ENCODE measurements at places on chromosomes 7 and 10.

DNA sequence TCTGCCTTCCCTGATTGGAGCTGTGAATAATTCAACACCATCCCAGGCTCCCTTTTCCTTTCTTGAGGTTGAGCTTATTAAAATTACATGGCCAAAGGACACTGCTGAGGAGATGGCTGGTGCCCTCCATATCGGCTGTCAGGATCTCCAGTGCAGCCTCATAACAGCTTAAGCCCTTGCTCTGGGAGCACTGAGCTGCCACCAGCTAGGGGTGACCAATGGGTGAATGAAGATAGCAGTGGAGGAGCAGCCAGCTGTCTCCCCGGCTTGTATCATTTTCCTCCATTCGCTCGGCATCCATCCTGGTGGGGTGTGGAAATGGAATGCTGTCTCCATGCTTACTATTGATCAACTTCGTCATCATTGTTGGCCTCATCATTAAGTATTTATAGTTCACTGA lies 154.6 kb downstream of the TMEM178B start:
- no peak for DNase-seq

- peak; percentile 87 for DNase-seq
These were observed 100.7 kb downstream of the NKX6-2 start for GRCh38 chr10:132685101-132685891.

DNA sequence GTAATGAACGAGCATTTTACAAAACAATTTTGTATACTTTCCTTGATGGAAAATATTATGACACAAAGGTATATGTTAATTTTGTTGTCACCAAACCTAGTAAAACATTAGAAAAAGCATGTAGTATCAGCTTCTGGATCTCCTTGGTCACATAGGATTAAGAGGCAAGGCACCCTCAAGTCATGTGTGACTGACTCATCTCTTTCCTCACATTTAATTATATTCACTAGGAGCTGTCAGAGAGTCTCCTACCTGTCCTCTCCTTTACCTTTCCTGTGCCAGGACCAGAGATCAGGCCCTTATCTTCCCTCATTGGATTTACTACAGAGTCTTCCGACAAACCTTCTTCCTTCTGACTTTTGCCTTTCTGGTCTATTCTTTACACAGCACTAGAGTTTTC lies 111.3 kb upstream of the RPA3 start:
- peak; percentile 36 for DNase-seq

GRCh38 chr10:91629715-91630549 lies 2.9 kb downstream of the PPP1R3C start:
- no peak for DNase-seq

GRCh38 chr10:28135258-28135657 lies 136.4 kb upstream of the ODAD2 start:
- no peak for DNase-seq

DNA sequence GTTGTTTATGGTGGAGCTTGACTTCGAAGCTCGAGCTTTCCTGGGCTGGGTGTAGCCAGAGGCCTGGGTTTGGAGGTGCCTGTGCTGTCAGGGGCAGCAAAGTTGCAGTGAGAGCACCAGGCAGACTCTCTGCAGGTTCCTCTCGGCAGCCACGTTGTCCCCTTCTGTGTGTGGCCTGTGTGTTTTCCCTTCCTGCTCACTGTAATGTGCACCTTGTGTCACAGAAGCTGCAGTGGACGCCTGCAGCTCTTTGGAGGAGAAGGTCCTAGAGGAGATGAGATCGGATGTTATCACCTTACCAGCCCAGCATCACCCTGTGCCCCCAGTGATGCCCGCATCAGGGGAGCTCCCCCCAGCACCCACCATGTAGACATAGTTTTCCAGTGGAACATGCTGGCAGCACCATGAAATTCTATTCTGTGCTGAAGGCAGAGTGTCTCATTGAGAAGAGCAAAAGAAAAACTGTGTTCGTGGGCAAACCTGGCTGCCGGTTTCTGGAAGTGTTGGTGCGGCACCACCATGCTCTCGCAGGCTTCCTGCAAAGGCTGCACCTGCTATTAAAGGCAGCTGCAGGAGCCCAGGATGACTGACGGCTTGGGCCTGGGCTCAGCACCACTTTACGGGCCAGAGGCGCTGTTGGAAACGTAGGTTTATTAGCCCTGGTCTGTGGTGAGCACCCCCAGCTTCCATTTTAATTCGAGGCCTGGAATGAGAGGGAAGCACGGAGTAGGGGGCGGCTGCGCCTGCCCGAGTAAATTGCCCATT lies 609.8 kb upstream of the FOXK1 start:
- no peak for DNase-seq

DNA sequence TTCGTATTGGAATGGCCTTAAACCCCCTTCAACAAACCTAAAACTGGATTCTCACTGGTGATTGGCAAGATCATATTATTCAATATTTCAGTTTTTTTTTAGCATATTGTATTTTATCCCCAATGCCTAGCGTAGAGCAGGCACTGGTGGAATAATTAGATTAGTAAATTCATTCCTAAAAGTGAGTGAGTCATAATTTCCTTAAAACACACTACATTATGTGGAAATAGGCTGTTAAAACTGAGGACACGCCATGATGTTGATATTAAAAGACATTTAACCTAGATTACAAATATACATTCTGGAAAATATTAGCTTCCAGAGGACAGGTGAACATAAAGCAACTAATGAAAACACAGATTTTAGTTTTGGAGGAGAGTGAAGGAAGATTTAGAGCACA lies 463.9 kb downstream of the PARD3 start:
- DNase-seq: no peak

DNA sequence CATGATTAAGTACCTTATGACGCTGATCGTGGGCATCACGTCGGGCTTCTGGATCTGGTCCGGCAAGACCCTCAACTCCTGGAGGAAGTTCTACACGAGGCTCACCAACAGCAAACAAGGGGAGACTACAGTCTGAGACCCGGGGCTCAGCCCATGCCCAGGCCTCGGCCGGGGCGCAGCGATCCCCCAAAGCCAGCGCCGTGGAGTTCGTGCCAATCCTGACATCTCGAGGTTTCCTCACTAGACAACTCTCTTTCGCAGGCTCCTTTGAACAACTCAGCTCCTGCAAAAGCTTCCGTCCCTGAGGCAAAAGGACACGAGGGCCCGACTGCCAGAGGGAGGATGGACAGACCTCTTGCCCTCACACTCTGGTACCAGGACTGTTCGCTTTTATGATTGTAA lies 2.5 kb downstream of the FZD1 start:
- DNase-seq: no peak

DNA sequence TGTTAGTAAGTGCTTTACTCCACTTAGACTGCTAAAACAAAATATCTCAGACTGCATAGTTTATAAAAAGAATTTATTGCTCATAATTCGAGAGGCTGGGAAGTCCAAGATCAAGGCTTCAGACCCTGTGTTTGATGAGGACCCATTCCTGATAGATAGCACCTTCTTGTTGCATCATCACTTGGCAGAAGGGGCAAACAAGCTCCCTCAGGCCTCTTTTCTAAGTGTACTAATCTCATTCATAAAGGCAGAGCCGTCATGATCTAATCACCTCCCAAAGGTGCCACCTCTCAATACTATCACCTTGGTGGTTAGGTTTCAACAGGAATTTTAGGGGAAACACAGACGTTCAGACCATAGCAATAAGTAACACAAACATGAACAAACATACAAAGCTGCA lies 55.4 kb downstream of the CRPPA start:
- DNase-seq: no peak

DNA sequence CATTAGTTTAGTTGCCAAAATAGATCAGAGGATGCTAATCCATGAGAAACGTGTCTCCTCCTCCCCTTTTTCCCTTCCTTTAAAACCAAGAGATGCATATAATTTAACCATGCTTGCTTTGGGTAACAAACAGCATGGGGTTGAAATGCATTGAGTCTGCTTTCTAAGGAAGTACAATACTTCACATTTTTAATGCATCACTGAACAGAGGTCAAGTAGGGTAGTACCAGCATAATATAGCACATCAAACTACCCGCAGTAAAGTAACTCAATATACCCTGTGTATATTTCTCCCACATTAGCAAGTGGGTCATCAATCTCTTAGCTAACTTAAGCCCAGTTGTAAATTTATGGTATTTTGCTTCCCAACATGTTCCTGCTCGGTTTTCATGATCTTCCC lies 239.3 kb upstream of the SEMA3C start:
- DNase-seq: no peak

GRCh38 chr10:122113945-122114747 lies 125.2 kb downstream of the TACC2 start:
- no peak for DNase-seq

- DNase-seq: no peak
These were observed 13.3 kb upstream of the SLC16A12 start for GRCh38 chr10:89548673-89549072.

- no peak for DNase-seq
These were observed 41.8 kb upstream of the FAM133B start for GRCh38 chr7:92631850-92632487.

GRCh38 chr7:50446542-50446960 lies 3.6 kb downstream of the FIGNL1 start:
- peak; percentile 100 for DNase-seq

DNA sequence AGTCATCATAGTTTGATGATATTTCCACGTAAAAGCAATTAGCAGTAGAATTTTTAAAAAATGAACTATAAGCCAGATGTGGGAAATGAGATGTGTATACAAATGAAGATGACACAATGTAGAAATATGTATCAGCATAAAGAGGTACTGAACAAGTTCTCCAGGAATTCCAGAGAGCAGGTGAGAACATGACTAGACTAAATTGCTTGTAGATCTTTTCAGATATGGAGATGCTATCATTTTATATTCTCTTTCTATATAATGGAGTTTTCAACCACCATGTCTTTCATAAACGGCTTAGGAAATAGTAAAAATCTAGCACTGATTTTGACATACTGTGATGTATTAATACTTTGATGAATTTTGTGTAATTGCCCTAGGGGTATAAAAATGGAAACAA lies 130.9 kb downstream of the SEMA3D start:
- DNase-seq: no peak

- DNase-seq: no peak
These were observed 566.0 kb downstream of the CALN1 start for GRCh38 chr7:71846160-71846559.

DNA sequence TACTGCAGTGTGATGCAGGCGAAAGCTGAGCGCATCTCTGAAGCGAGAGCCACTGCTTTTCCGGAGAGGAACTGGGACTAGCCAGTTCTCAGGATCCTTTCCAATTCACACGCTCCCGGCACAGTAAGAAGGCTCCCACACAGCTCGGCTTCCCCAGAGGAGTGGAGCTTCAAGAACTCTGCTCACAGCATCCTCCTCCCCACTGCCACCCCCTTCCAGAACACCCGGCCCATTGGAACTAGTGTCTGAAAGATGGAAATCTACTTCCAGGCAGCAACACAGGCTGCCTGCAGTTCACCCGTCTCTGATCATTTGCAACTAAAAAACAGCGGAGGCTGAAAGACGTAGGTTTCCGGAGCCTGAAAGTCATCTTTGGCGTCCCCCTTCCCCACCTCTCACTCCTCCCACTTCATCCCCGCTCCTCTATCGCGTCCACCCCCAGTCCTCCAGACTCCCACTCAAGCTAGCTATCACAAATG lies at the start of gene DGKB:
Gene DGKB (minus strand): TSS at position 163 of the 479 bp plus-strand sequence.
- no peak for DNase-seq

DNA sequence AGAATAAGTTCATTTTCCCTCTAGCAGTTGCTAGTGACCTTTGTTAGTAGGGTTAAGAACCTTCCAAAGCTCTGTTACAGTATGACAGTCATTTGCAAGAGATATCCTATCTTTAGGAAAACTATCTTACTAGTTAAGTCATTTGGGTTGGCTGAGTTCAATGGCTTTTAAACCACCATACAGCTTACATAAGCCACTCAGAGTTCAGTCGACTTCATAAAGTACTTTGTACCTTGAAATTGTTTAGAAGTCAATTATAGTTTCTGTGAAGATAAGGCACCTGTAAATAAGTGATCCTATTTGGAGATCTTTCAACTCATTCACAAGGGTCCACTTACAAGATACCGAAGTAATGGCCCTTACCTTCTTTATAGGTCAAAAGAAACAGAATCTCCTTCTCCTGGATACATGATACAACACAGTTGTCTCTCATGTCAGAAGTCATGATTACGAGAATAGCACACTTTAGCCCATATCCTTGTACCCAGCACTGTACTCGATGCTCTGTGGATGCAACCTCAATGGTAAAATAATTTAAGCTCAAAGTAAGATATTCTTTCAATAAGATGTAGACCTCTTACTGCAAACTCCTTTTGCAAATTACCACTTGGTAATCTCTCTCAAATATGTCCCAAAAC lies 11.9 kb upstream of the ABCC2 start:
- no peak for DNase-seq

DNA sequence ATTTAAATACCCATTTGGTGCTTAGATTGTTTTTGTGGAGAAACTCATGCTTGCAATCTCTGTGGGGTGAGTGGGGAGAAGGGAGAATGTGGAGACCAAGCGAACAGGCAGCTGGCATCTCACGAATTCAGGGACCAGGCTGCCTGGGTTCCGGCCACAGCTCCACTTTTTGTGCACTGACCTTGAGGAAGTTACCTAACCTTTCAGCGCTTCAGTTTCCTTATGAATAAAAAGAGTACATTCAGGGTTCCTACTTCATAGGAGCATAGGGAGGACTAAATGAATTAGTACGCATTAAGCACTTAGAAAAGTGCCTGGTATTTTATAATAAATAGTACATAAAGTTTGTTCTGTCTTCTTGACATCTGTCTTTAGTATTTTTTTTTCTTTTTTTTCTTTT lies 72.5 kb downstream of the PRTFDC1 start:
- DNase-seq: no peak

DNA sequence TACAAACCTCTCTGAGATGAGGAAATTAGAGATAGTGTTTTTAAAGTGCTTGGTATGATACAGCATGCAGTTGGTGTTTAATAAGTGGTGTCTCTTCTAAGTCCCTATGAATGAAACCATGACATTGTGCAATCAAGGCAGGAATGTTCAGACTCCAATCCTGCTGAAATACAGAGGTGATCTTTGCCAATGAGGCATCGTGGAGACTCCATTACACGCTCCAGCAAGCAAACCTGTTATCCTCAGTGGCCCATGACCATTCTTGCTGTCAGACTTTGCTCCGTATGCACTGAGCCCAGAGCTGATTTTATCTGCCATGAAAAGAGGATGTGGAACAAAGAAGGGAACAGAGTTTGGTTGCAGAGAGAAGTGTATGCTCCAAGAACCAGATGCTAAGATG lies 47.3 kb downstream of the CDHR3 start:
- no peak for DNase-seq

GRCh38 chr10:46022978-46023702 lies 7.3 kb downstream of the NCOA4 start:
- DNase-seq: peak; percentile 91

- DNase-seq: no peak
These were observed 38.1 kb upstream of the SEMA3A start for GRCh38 chr7:84232646-84233045.

DNA sequence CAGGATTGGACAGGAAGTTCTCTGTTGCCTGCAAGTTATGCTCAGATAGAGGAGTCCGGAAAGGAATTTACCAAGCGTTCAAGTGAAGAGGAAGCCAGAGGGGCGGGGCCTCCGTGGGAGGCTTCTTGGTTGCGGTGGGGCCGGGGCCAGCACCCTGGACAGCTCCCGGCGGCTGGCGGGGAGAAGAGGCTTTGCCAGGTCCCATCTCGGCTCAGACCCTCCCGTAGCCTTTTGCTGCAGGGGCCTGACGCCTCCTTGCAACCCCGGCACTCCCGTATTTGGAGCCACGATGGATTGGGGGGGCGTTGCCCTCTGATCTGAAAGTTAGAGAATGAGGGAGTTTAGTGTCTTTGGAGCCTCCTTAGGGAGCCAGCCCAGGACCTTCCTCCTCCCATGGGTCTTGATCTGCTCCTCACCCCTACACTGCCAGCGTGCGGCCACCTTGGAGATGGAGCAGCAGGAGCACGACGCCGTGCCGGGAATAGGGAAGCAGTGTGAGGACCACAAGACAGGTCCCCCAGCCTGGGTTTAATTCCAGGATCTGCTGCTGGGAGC lies 3.1 kb upstream of the SLC18A3 start:
- peak; percentile 75 for DNase-seq
